ENCODE measurements at places on chromosomes 1 and 21. TPM values are rescaled to one million over a fixed set of nuclear protein-coding genes. Genes with fewer than 3 reads are reported as not detected.

GRCh38 chr1:171048014-171048413 is 42.7 kb upstream of the FMO3 start:
- DNase-seq, result no peak

DNA sequence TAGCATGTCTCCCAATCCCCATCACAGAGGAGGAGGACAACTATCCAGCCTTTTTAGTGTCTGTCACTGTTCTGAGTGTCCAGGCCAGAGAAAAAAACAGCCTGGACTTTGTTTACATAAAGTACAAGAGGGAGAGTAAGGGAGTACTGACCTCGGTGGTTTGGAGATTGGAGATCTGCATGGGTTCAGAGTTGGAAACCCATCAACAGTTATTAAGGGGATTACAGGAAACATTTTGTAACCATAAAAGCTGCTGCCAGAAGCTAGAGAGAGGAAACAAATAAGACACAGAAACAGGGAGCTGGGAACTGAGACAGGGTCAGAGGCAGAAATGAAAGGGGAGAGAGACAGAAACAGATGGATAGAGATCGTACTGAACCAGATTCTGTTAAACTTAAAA is 131.5 kb upstream of the CTTNBP2NL start:
- no peak for DNase-seq

The KIF2C gene
- 0.54 TPM for total RNA-seq

The PSMB4 gene
- 173 TPM for total RNA-seq

The CYP4Z1 gene
- total RNA-seq, result not detected

DNA sequence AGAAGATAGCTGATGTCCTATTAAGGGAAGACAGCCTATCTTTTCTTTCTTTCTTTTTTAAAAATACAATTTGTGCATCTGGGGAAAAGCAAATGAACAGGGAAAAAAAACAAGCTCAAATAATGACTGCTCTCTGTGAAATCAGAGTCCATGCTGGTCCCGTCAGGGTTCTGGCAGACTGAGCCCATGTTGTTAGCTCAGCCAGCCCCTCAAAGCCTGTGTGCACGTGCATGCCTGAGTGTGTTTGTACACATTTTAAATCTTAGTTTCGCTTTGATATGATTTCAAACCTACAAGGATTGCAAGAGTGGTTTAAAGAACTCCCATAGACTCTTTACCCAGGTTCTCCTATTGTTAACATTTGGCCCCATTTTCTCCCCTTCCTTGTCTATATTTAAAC is 231.8 kb upstream of the GREM2 start:
- no peak for DNase-seq

GRCh38 chr1:90139837-90140236 is 144.9 kb downstream of the ZNF326 start:
- no peak for DNase-seq

GRCh38 chr1:3657096-3657475 is 4.8 kb downstream of the TP73 start:
- no peak for DNase-seq

The KRTAP19-3 gene
- total RNA-seq, result not detected

- DNase-seq, result no peak
These were observed 126.1 kb downstream of the HMCN1 start for GRCh38 chr1:185860311-185860710.

The CFAP45 gene
- not detected for total RNA-seq

The KIF26B gene
- total RNA-seq, result 1.2 TPM

The CNN3 gene
- 74.2 TPM for total RNA-seq

The PUM1 gene
- 60.4 TPM for total RNA-seq

The OPRD1 gene
- not detected for total RNA-seq

GRCh38 chr21:41236352-41236973 is 68.5 kb downstream of the BACE2 start:
- DNase-seq, result no peak

DNA sequence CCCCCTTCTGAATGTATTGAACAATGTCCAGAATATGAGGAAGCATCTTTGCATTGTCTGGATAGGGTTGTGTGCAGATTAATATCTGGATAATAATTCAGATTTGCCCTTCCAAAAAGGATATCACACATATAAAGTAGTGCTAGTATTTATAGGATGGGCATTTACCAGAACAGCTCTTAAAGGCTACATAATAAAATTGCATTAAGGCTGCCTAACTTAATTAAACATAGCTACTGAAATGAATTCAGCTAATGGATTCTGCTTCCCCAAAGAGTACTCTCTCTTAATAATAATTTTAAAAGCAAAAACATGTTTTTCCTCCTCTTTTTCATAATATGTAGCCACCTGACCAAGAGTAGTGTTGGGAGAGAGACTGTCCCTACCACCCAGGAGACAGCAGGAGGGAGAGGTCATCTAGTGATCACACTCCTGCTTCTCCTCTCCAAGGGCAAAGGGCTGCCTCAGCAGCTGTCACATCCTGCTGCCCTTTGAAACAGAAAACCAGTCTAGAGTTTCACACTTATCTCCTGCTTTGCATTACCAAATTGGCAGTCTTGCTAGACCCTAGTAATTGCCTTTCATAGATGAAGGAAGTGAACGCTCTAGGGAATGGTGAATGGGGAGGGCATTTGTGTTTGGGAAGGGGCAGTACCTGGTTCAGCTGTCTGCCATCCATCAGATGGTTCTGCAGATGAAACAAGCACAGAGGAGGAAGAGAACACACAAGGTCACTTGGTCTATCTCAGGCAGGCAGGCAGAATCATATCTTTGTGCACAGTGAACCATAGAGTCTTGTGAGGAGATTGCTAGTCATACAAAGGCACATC is 29.3 kb upstream of the DDAH1 start:
- no peak for DNase-seq

The PROK1 gene
- total RNA-seq, result 0.40 TPM

- no peak for DNase-seq
These were observed 16.2 kb downstream of the PTGER3 start for GRCh38 chr1:71031426-71031825.

The FCRL1 gene
- not detected for total RNA-seq

The SPRR1B gene
- total RNA-seq, result not detected
